ENCODE measurements at places on chromosomes 12 and 14.

GRCh38 chr12:65526311-65526710 lies 247.8 kb downstream of the MSRB3 start:
- DNase-seq, result no peak

DNA sequence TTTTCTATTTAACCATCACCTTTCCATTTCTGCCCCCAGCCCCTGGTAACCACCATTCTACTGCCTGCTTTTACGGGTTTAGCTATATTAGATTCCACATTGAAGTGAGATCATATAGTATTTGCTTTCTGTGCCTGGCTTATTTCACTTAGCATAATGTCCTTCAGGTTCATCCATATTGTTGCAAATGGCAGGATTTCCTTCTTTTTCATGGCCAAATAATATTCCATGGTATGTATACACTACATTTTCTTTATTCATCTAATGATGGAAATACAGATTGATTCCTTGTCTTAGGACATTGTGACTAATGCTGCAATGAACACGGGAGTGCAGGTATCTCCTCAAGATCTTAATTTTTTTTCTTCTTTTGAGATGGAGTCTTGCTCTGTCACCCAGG lies 202.2 kb downstream of the APAF1 start:
- no peak for DNase-seq

DNA sequence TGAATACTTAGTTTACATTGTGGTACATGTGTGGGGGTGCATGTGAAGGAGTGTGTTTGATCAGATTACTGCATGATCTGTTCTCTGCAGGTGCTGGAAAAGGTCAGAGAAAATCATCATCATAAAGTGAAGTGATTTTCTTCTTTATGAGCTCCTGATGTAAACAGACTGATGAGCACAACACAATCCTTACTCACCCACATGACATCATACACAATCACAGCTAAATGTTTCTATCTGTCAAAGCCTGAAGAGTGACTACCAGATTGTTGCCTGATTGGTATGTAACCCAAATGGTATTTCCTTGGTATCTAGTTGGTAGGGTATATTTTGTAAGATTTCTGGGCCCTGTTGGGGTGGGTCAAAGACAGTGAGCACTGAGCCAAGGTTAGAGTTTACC lies 270.8 kb downstream of the FOXG1 start:
- no peak for DNase-seq

DNA sequence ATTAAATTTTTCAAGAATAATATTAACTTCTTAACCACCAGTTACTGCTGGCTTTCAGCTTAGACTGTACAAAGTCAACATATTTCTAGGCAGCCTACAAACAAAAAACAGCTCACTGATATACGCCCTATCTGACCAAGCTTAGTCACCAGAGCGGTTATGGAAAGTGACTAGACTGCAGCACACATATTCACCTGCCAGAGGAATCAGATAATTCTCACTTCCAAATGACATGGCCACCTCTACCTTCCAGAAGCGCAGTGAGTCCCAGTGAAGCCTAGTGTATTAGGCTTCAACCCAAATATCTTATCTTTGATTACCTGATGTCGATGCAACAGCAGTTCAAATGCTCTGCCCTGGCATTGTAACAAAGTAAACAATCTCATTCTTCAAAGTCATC lies 8.5 kb downstream of the STXBP6 start:
- DNase-seq, result no peak

DNA sequence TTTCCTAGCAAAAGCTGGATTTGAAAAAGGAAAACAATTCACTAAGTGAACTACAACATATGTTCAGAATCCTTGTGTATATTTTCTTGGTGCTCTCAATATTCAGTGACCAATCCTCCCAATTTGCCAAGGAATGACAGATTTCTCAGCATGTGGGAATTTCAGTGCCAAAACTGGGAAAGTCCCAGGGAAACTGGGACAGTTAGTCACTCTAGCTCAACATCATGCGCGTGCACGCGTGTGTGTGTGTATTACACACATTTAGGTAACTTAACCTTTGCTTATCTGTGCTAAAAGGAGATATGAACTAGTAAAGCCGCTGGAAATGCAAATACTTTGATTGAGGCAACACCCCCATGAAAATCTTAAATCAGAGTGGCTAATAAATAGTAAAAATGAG lies 26.1 kb upstream of the SLC6A13 start:
- no peak for DNase-seq

DNA sequence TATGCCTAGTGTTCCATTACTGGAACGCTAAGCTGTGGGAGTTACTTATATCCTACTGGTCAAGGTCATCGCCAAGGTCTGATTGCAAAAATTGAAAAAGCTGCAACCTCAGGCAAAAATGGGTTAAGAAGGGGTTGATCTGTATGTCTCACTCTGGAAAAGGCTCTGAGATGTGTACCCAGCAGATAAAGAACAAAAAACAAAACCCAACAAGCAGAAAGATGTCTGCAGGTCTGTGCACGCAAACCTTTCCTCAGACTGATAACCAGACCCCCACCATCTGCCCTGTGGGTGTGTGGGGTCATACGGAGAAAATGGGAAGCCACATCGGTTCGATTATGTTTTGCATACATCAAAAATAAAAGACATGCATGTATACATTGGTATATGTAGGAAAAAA lies 56.4 kb downstream of the TESC start:
- no peak for DNase-seq

GRCh38 chr12:6948873-6949594 lies 2.1 kb upstream of the PTPN6 start:
- DNase-seq, result no peak

DNA sequence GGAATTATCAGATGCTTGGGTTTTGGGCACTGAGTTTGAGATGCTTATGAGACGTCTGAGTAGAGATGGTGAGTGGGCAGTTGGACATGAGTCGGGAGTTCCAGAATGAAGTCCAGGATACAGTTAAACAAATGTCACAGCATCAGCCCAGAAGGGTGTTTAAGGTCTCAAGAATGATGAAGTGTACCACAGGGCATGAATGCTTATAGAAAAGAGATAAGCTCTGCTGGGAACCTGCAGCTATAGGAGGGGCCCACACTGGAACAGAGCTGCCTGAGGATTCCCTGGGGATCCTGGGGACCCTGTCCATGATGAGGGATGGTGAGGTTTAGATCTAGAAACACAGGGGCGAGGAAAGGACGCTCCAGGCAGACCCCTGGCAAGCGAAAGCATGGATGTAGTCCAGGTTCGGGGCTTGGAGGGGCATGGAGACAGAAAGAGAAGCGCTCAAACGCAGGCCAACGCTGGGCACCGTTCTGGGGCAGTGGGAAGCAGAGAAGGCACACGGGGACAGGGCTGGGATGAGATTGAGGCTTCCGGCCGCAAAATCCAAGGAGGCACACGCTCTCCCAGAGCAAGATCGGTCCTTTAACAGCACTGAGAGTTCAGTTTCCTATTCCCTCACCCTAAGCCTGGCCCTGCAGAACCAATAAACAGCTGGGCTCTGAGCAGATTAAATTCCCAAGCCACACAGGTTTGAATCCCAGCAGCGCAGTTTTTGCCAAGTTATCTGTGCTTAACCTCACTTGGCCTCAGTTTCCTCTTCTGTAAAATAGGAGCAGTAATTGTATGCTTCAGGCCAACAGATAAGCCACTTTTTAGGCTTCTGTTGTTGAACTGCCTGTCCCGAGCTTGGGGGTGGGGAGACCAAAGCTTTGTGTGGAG lies 52.9 kb downstream of the EID3 start:
- DNase-seq, result no peak

- DNase-seq, result no peak
Measured at GRCh38 chr14:51692646-51693045, 40.9 kb downstream of the FRMD6 start.

DNA sequence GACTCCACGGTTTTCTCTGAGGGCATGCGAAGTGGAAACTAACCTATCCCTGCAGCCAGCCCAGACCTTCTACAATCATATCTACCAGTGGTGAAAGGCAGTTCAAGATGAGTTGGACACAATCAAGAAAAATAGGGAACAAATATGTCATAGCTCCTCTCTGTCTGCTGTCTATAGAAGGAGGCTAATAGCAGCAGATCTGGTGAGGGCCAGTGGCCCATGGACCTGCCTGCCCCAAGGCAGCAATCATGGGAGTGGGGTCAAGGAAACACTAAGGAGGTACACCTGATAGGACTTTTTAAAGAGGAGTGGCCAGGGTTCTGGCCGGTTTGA lies 149.5 kb downstream of the PRKCH start:
- no peak for DNase-seq

- DNase-seq, result no peak
Measured at GRCh38 chr14:25080682-25081081, 30.7 kb upstream of the STXBP6 start.

GRCh38 chr12:13702381-13702780 lies 279.0 kb downstream of the GRIN2B start:
- no peak for DNase-seq

DNA sequence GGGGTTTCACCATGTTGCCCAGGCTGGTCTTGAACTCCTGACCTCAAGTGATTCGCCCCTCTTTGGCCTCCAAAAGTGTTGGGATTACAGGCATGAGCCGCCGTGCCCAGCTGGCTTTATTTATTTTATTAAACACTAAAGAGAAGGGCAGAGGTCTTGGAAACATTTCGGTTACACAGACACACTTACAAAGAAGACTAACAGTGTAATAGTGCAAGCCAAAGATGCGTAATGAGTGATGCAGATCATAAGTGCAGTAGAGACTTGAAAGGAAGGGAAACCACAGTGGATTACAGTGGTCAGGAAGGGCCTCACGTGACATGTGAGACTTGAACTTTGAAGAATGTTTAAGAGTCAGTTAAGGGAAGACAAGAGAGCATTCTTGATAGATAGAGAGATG lies 33.9 kb upstream of the CDK17 start:
- DNase-seq, result peak; percentile 26

DNA sequence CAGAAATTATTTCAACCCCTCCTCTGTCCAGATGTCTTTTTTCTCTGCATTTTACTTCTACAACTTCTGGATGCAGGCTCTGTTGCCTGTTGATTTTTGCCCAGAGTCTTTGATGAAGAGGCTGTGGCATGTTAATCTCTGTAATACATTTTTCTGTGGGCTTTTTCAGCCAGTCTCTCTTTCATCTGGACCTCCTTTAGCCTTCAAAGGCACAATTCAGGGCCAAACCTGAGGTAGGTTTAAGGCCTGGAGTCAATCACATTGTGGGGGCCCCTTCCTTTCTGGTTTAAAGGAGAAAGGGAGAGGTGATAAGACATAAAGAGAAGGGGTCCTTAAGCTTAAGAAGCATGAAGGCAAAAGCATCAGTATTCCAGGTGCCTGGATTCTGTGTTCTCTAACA lies 553.7 kb downstream of the FLRT2 start:
- no peak for DNase-seq

DNA sequence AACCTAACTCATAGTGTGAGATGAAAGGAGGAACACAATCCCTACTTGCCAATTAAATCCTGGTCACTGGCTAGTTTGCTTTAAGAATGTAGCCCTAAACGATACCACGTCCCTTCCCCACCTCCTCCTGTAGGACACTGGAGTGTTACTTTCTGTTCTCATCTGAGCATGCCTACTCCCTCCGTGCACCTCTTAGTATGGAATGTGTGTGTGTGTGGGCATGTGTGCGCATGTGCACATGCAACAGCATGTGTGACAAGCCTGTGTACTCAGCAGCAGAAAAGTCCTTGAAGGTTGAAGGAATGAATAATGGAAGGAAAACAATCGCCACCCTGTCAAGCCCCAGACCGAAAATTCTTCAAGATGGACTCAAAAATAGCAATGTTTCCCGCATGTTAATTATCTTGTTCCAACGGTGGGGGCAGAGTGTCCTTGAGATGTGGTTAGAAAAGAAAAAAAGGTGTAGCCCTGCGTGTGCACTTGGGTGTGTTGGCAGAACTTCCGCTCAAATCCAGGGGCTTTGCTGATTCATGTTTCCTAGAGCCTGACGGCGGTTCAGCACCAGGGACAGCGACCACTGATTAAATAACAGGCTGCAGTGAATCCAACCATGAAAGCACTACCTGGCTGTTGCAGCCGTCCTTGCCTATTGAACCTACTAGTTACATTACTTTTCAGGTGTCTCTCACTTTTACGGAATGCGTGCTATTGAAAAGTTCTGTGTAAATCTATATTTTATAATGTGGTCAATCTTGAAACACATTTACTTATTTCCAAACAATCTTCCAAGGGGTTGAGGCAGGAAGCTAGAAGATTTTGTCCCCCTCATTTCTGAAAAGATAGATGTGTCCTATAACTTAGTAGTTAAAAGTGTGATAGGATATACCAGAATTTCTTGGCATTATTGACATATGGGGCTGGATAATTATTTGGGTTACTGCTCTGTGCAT lies 79.8 kb downstream of the SRRM4 start:
- peak; percentile 9 for DNase-seq

DNA sequence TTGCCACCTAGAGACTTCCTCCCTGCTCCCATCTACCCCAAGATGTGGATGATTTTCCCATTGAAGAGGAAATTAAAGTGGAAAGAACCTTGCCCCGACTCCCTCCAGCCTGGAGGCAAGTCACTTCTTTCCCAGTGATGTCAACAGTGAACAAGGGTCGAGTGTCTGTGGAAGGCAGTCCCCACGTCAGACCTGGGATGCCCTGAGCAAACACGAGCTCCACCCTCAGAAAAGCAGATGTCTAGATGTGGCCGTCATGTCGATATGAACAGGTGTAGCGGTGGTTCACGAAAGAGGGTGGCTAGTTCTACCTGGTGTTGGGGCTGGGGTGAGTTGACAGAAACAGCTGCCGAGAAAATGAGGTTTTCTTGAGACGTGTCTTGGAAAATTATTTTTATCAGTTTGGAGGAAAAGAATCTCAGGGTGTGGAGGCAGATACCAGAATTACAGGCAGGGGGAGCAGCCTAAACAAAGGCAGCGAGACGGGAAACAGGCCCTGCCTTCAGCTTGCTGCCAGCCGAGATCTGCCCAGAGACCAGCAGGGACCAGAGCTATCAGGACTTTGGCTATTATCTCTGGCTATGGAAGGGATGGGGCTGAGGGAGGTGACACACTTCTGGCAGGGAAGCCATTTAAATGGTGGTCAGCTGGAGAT lies 25.9 kb downstream of the SYNDIG1L start:
- no peak for DNase-seq

GRCh38 chr12:79717006-79717405 lies 26.2 kb upstream of the PAWR start:
- DNase-seq, result no peak

GRCh38 chr12:10595881-10596280 lies 17.5 kb downstream of the MAGOHB start:
- DNase-seq, result no peak

- no peak for DNase-seq
Measured at GRCh38 chr12:6831450-6831995, 3.3 kb downstream of the P3H3 start.

DNA sequence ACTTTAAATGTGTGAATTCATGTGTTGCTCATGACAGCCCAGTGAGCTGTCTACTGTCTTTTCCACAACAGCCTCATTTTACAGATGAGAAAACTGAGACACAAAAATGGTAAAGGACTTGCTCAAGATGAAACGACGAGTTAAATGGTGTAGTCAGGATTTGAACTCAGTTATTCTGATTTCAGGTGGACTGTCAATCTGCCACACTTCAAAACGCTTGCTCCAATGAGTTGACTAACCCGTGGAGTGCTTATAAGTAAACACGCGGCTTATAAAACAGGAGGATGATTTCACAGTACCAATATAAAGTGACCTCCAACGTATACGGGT lies 652 bp upstream of the POLE2 start:
- no peak for DNase-seq

All from stimulated activated CD4-positive, alpha-beta T cell treated with anti-CD3 and anti-CD28 coated beads, Interleukin-12 subunit alpha, Interleukin-12 subunit beta, amount 100 ng/mL, for 4 hours (primary cell).